ENCODE measurements at places on chromosomes 4 and X.

DNA sequence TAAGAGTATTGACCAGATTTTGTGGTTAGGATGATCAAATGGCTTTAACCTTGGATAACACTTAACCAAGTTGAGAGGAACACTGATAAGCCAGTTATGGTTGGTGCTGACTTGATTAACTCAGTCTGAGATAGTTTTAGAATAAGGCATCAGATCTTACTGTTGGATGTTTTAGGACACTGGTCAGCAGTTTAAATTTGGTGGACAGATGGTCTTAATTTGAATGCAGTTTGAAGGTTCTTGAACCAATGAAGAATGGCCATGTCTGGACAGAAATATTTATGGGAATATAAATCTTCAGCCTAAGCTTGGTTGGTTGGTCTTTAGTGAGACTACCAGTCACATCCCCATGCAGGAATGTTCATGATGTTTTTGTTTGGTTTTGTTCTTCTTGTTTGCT is 2.6 kb upstream of the GIMD1 start:
- no peak for DNase-seq

- no peak for DNase-seq
Observed at GRCh38 chr4:56406151-56406550, 18.9 kb upstream of the AASDH start.

GRCh38 chr4:70364002-70364401 is 3.4 kb downstream of the SMR3A start:
- DNase-seq, result no peak

DNA sequence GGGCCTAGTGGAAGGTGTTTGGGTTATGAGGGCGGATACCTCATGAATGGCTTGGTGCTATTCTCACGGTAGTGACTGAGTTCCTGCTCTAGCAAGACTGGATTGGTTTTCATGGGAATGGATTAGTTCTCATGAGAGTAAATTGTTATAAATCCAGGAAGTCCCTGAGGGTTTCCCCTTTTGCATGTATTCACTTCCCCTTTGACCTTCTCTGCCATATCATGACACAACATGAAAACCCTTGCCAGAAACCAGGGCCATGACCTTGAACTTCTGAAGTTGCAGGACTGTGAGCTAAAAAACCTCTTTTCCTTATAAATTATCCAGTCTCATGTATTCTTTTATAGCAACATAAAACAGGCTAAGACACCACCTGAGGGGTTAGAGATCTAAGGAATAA is 529.7 kb upstream of the RPS6KA3 start:
- DNase-seq, result no peak

GRCh38 chrX:18949291-18949943 is 34.5 kb downstream of the PHKA2 start:
- no peak for DNase-seq

GRCh38 chr4:143438710-143439109 is 74.8 kb upstream of the SMARCA5 start:
- DNase-seq, result no peak

- no peak for DNase-seq
Observed at GRCh38 chrX:1493412-1493811, 40.7 kb upstream of the ASMTL start.

DNA sequence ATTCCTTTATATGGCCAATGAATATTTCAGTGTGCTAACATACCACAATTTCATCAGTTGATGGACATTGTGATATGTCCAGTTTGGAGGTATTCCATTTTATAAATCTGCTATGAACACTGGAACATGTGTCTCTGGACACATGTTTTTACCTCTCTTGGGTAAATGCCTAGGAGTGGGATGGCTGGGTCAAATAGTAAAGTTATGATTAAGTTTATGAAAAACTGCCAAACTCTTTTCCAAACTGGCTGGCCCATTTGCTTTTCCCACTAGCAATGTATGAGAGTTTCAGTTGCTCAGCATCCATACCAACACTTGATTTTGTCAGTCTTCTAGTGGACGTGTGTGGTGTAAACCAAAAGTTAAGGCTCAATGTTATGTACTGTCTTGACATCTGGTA is 40.5 kb downstream of the CEP44 start:
- no peak for DNase-seq

DNA sequence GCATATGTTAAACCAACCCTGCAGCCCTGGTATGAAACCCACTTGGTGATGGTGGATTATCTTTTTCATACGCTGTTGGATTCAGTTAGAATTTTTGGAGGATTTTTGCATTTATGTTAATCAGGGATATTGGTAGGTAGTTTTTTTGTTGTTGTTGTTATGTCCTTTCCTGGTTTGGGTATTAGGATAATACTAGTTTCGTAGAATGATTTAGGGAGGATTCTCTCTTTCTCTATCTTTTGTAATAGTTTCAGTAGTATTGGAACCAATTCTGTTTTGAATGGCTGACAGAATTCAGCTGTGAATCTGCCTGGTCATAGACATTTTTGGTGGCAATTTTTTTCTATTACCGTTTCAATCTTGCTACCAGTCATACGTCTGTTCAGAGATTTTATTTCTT is 305.4 kb downstream of the IDS start:
- no peak for DNase-seq

DNA sequence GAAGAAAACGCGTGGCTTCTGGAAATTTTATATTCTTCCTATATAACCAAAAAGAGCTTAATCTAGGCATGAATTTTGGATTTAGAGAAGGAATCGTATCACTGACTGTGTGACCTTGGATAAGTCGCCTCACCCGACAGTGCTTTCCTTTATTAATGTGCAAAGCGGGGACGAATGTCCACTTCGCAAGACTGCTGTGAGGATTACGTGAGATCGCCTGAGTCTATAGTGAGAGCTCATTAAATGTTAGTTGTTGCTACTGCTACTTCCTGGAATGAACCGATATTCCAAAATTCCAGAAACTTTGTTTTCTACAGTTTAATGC is 448 bp upstream of the TBC1D8B start:
- no peak for DNase-seq

DNA sequence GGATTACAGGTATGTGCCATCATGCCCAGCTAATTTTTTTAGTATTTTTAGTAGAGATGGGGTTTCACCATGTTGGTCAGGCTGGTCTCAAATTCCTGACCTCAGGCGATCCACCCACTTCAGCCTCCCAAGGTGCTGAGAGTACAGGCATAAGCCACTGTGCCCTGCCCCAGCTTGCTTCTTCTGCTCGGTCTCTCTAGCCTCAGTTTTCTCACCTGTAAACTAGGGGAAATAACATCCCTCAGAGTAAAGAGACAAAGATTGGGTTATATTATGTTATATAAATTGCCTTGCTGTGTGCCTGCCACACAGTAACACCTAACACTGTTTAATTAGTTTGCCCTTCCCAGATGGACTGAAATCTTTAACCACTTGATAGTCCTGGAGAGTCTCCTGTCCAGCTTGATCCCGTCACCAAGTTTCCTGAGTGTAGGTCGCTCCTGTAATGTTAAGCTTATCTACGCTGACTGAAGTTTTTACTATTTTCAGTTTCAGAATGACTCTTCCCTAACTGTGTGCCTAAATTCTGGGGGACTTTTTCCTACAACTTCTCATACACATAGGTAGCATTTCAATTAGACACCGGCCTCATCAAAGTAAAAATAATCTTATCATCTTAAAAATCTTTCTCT is 412.7 kb upstream of the TENM3 start:
- DNase-seq, result no peak

- no peak for DNase-seq
Observed at GRCh38 chr4:42420140-42420539, 22.9 kb downstream of the SHISA3 start.

DNA sequence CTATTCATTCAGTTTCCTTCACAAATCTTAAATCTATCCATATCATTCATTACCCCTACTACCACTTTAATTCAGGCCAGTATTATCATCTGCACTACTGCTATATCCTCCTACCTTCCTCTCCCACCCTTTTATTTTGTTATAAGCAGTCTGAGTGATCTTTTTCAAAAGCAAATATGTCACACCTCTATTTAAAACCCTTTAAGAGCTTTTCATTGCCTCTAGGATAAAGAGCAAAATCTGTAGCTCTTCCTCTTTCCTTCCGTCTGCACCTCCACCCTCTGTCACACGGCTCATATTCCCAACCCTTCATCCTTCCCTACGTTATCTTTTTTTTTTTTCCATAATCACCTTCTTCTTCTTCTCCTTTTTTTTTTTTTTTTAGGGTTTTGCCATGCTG is 60.3 kb upstream of the SMIM10 start:
- DNase-seq, result no peak

GRCh38 chr4:54255881-54256280 is 26.8 kb downstream of the PDGFRA start:
- no peak for DNase-seq

- peak; percentile 91 for DNase-seq
Observed at GRCh38 chrX:152958524-152959465, 35.1 kb downstream of the PNMA5 start.

DNA sequence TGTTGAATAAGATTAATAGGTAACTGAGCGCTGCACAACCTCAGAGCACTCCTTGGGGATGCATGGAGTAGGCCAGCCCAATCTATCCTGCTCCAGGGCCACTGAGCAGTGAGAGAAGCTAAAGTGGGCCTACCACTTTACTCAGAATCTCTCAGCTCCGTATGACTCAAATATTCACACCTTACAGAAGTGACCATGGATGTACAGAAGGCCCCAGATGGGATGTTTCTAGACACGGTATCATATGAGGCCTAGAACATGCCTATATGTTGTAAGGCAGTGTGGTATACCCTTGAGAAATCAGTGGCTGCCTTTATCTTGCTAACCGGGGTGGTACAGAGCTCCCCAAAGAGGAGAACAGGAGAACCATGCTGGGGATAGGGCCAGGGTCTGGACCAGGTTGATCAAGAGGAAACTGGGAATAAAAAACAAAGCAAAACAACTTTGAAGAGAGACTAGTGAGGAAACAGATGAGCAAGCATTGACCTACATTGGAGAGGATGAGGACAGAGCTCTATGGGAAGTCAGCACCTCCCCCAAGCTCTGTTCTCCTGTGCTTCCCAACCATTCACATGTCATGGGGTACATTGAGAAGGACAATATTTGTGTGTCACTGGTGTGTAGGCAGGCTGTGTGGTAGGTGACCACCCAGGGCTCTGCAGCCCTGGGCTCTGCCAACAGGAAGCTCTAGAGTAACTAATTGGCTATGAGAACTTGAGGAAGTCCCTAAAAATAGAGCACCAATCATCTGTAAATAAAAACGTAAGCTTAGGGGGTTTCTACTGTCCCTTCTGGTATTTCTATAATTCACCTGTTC is 31.4 kb downstream of the HOPX start:
- no peak for DNase-seq

GRCh38 chrX:110170029-110170428 is 147.9 kb downstream of the AMMECR1 start:
- DNase-seq, result no peak

GRCh38 chrX:150984169-150984824 is 1.2 kb downstream of the HMGB3 start:
- DNase-seq, result peak; percentile 10

DNA sequence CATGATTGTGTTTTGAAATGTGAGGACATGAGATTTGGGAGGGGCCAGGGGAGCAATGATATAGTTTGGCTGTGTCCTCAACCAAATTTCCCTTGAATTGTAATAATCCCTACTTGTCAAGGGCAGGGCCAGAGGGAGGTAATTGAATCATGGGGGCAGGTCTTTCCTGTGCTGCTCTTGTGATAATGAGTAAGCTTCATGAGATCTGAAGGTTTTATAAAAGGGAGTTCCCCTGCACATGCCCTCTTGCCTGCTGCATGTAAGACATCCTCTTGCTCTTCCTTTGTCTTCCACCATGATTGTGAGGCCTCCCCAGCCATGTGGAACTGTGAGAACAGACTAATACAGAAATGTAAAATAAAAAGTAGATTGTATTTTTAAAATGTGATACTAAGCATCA is 1294.9 kb downstream of the ADGRL3 start:
- DNase-seq, result no peak

DNA sequence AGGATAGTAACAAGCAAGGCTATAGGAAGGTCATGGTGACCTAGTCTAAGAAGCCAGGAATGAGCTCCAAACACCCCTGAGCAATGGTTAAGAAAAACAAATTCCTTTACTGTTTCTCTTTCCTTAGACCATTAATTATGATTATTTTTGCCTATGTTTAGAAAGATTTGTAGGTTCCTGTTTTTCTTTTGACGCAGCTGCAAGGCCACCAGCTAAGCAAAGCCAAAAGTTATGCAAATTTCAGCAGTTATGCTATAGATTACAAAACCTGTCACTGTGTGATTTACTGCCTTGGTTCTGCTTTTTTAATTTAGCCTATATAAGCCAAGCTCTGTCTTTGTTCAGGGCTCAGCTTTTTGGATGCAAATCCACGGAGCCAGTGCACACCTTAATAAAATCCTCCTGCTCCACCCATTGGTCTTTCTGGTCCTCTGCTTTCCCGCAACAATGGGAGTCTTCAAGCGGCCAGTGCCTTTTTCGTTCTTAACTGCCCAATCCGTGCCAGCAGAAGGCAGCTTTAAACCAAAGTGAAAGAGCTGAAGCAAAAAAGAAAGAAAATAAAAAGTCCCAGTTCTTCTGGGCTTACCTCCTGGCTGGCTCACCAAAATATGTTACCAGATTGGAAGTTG is 1.4 kb upstream of the CEP135 start:
- peak; percentile 11 for DNase-seq

- no peak for DNase-seq
Observed at GRCh38 chr4:68176500-68176899, 46.8 kb upstream of the TMPRSS11F start.

DNA sequence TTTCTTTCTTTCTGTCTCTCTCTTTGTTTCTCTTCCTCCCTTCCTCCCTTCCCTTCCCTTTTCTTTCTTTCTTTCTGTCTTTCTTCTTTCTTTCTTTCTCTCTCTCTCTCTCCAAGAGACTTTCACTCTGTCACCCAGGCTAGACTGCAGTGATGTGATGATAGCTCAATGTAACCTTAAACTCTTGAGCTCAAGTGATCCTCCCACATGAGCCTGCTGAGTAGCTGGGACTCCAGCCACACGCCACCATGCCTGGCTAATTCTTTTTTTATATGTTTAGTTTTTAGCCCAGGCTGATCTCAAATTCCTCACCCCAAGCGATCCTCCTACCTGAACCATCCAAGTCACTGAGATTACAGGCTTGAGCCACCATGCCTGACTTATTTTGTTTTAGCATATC is 64.3 kb upstream of the EMCN start:
- no peak for DNase-seq

DNA sequence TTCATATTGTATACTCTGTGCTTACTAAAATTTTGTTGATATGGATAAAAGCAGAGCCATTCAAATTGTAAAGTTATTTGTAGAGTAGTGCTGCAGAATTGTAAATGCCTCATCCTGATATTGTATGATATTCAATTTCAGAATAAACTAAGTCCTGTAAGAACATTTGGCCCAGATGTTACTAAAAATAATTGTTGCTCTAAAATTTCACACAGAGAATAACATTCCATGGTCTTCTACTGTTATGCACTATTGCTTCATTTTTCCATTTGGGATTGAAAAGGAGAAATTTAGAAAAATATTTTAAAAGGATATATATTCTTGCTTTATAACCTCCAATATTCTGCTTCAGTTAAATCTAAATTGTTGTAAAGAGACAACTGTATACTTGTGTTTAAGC is 195.6 kb downstream of the LARP7 start:
- DNase-seq, result no peak

GRCh38 chr4:78345237-78345636 is 206.3 kb upstream of the ANXA3 start:
- no peak for DNase-seq

All from activated CD4-positive, alpha-beta T cell treated with anti-CD3 and anti-CD28 coated beads for 48 hours (primary cell).